ENCODE measurements at places on chromosomes 3 and 15.

- DNase-seq, result no peak
Observed at GRCh38 chr15:85707519-85708338, 87.0 kb downstream of the KLHL25 start.

GRCh38 chr3:54714035-54714434 is 213.8 kb downstream of the LRTM1 start:
- DNase-seq, result no peak

DNA sequence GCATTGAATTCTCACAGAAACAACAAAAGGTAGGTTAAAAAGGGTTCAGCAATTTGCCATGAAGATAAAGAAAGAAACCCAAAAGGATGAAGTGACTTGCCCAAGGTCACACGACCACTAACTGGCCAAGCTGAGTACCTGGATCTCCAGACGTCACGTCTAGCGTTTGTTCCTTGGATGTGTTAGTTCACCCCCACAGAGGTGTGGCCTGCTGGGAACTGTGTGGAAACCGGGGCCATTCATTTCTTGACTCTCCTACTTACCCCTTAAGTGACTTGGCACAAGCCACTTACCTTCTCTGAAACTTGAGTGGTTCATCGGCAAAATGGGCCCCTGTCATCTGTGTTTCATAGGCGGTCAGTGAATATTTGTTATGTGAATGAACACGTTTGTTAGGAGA is 244.3 kb upstream of the SLCO3A1 start:
- no peak for DNase-seq

GRCh38 chr3:69214241-69214640 is 91.8 kb upstream of the LMOD3 start:
- DNase-seq, result no peak

DNA sequence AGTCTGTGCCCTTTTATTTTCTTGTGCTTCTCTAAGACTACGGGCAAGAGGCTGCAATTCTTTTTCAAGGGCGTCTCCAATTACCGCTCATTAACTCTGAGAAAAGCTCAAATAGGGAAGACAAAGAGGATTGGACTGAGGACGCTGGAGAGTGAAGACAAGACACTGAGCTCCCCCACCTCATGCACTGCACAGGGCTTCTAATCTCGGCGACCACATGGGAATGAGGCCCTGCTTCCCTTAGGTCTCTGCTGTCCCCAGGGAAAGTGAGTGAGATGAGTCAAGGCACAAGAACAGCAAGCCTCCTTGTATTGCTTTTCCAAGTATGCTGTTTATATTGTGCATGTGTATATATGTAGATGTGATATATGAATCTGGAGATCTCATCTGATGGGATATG is 392.2 kb upstream of the CFAP20DC start:
- DNase-seq, result no peak

DNA sequence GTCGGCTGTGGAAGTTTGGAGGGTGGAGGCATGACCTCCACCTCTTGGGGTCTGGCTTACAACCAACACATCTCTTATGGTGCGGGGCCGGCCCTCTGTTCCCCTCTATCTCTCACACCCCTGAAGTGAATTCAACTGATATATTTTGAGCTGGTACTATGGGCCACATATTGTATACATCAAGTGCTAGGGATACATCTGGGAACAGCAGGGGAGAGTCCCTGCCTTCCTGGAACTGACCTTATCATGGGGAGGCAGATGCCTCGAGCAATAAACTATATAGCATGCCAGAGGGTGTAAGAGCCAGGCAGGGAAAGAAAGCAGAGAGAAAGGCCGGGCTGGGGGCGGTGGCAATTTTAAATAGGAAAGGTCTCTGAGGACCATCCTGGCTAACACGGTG is 60.4 kb upstream of the TRPM1 start:
- no peak for DNase-seq

- no peak for DNase-seq
Observed at GRCh38 chr3:156782921-156783320, 43.2 kb upstream of the LEKR1 start.

- DNase-seq, result no peak
Observed at GRCh38 chr15:55420171-55420866, 12.0 kb downstream of the PIERCE2 start.

DNA sequence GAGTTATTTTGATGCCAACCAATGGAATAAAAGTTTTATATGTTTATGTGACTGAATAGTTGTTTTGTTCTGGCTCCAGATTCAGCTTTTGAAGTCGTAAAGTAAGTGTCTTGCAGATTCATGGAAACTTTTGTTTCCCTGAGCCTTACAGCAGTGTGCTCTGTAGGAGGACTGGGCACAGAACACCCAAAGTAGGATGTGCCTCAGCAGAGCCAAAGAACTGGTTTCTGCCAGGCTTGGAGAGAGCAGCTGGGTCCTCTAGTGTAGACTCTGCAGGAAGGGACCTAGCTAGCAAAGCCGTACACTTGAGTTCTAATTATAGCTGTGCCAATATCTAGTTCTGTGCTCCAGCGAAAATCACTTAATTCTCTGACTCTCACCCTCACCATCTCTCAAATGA is 261.2 kb upstream of the DNAJC19 start:
- no peak for DNase-seq

DNA sequence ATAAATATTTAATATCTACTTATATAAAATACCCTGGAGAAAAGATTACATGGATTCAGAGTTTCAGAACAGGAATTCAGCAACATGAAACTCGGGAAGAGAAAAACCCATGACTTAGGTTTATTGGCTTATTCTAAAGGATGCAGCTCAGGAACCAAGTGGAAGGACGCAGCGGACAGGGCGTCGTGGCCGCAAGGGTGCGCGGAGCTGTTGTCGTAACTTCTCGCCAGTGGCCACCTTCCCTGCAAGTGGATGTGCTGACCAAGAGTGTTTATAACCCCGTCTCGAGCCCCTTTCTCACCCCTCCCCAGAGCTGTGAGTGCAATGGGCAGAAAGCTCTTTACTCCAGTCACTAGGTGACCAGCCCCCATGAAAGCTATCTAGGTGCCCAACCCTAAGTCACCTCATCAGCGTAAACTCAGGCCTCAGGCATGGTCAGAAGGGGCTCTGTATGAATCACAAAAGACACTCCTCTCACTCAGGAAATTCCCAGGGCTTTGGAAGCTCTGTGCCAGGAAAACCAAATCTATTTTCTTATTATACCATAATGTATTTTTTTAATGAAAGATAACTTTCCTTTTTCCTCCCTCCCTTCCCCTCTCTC is 77.3 kb downstream of the CHRNA7 start:
- no peak for DNase-seq

- DNase-seq, result no peak
Observed at GRCh38 chr3:190840146-190840545, 22.3 kb downstream of the GMNC start.

DNA sequence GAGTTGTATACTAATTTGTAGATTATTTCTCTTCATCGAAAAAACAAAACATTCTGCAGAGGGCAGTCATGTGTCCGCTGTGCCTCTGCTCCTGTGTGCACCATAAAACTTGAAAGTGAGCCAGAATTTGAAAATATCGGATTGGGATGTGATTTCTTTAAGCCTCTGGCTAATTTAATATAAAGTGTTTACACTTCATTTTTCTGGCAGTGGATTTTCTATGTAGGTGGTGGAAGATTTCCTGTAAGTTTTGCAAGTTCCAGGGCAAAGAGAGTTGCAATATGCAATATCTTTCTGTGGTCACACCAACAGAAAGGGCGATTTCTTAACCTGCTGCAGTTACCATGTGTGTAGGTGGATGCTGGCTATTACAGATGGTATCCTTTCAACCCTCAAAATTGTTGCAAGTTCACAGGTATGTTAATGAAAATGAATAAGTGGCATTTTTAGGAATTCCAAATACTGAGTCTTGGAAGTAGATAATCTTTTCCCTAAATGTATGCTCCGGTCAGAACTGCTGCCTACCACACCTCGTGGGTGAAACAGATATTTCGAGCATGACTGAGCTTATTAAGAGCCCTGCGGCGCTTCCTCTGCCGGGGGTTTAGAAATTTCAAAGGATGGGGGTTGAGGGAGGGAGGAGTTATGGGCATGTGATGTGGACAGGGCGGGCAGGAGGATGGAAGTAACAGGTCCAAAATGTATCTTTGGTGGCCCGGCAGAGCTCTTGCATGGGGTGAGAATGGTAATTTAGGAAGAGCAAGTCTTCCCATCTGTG is 134.0 kb downstream of the PGPEP1L start:
- no peak for DNase-seq

DNA sequence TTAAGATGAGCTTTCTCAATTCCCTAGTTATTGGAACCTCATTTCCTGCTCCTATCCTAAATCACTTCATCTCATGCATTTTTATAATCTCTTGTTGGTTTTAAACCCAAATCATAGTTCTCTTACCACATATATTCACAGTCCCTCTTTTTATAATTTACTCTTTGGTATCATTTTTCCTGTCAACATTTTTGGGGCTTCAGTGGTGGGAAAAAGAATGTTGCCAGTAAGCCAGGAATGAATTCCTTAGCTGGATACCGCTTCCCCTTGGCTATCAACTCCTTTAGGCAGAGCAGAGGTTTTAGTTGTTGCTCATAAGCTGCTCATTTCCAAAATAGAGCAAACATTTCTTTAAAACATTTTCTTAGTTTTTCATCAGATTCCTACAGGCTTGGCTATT is 112.3 kb downstream of the GALK2 start:
- DNase-seq, result no peak

DNA sequence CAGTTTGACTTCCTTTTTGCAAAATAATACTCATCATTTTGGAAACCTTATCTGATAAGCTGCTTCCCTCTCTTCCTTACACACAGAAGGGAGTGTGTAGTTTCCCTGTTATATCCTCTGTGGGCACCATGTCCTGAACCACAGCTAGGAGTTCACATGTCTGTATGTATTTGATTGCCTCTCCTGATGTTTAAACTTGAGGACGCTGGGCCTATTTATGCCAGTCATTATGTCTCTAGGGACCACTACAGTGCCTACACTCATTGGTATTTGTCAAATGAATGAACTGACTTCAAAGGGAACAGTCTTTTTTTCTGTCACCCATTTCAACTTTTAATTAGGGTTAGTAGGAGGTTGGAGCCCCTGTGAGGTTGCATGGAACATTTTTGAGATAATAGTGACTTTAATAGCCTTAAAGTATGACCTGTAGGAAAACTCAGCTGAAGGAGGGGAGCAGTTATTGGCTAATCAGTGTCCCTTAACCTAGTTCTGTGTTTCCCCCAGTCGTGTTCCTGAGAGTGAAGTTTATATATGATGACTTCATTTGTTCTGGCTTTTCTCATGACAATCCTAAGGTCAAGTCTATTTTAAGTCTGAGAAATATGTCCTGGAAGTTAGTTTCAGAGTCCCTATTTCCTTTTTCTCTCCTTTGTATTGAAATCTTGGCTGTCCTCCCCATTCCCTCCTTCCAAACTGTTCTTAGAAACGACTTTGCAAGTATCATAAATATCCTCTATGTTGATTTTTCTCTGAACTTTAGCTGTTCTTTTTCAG is 28.9 kb downstream of the PDE8A start:
- no peak for DNase-seq

GRCh38 chr3:88440701-88441100 is 290.9 kb downstream of the C3orf38 start:
- no peak for DNase-seq

DNA sequence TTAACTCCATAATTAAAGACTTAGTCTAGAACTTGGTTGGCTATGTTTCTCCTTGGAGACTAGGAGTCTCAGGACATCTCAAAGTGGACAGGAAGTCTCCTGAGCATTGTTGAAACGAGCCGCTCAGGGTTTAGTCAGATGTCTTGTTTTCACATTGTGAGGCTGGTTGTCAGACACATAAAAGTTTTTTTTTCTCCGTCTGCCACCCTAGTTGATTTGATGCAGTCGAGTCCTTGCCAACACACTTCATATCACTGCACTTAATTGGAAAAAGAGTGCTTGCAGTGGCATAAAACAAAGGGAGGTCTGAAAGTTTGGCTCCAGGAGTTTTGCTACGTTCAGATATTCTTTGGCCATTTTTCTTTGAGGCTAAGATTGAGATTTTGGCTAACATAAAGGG is 92.9 kb downstream of the USP13 start:
- DNase-seq, result no peak

GRCh38 chr3:74842141-74842540 is 227.7 kb upstream of the CNTN3 start:
- no peak for DNase-seq

DNA sequence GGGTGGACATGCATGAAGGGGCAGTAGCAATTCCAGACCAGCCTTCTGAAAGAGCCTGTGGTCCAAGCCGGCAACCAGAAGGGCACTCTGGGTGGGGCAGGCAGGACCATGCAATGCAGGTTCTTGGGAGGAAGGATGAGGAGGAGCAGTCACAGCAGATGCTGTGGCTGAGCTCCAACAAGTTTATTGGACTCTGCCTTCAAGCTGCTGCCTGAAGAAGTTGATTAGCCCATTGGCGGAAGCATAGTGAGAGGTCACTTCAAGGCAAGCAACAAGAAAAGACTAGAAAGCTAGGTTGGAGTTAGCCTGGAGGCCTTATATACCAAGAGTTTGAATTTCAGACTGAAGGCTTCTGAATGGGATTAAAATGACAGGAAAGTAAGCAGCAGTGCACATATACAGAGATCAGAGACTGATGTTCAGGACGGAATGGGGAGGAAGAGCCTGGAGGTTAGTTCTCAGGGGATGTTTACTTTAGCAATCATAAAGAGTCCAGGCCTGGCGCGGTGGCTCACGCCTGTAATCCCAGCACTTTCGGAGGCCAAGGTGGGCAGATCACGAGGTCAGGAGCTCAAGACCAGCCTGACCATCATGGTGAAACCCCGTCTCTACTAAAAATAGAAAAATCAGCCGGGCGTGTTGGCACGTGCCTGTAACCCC is 39.9 kb downstream of the SFMBT1 start:
- no peak for DNase-seq

DNA sequence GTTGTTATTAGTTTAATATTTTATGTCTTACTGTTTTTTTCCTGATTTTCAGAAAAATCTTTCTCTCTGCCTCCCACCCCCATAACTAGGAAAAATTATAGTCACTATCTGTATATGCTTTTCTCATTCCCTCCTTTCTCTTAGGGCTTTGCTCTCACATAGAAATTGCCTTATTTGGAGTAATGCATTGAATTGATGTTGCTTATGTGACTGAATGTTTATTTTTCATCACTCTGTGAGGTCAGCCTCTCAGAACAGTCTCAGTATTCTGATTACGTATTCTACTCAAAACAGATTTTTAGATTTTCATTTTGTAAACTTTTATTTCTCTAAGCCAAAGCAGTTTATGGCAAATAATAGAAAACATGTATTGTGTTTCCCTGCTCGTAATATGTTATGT is 121.0 kb downstream of the SLMAP start:
- no peak for DNase-seq

GRCh38 chr3:36557021-36557707 is 176.9 kb downstream of the STAC start:
- no peak for DNase-seq

DNA sequence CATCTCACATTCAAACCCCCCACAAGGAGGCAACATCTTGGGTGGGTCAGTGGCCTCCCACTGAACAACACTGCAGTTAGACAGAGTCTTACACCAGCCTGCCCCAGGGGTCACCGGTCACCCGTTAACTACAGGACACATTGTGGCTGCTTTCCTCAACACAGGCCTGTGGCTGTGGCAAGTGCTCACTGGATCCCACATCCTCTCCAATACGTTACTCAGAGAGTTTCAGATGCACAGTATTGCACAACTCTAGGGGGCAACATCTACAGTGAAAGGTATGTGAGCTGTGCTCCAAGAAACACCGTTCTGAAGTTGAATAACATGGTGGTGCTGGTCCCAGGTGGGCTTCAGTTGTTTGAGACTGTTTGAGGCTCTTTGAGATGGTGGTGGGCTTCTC is 41.0 kb downstream of the CTDSPL start:
- no peak for DNase-seq

Measured in lower leg skin (tissue), 4 donors.